ENCODE measurements at places on chromosomes 12 and 14.

DNA sequence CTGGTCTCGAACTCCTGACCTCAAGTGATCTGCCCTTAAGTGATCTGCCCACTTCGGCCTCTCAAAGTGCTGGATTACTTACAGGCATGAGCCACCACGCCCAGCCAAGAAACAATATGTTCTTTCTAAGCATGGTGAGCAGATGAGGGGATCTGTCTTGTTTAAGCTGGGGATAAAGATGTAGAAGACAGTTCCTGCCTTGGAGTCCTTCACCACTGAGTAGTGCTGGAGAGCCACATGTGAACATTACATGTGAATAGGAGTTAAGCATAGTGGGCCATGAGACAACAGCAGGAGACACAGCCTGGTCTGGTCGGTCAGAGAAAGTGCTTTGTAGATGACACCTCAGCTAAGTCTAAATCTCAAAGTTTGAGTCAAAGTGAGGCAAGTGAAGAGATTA is 26.0 kb downstream of the TMBIM6 start:
- DNase-seq = no peak

GRCh38 chr14:81179631-81180030 is 41.1 kb downstream of the GTF2A1 start:
- DNase-seq = no peak

GRCh38 chr14:78240567-78240966 is 70.4 kb downstream of the NRXN3 start:
- DNase-seq = no peak

GRCh38 chr12:132806857-132807256 is 21.8 kb downstream of the GOLGA3 start:
- no peak for DNase-seq

GRCh38 chr12:2117541-2117940 is 64.8 kb downstream of the CACNA1C start:
- no peak for DNase-seq

- no peak for DNase-seq
These were observed 73.3 kb downstream of the MOK start for GRCh38 chr14:102231476-102232347.

GRCh38 chr14:73786636-73787485 is 64.8 kb upstream of the PTGR2 start:
- DNase-seq = no peak

- DNase-seq = no peak
These were observed 25.9 kb downstream of the GPHB5 start for GRCh38 chr14:63292805-63293204.

- no peak for DNase-seq
These were observed 45.2 kb downstream of the FOXN3 start for GRCh38 chr14:89371585-89372511.

- DNase-seq = no peak
These were observed 526.5 kb downstream of the CCER1 start for GRCh38 chr12:90428465-90428864.

GRCh38 chr12:26704684-26705460 is 128.1 kb downstream of the ITPR2 start:
- no peak for DNase-seq

DNA sequence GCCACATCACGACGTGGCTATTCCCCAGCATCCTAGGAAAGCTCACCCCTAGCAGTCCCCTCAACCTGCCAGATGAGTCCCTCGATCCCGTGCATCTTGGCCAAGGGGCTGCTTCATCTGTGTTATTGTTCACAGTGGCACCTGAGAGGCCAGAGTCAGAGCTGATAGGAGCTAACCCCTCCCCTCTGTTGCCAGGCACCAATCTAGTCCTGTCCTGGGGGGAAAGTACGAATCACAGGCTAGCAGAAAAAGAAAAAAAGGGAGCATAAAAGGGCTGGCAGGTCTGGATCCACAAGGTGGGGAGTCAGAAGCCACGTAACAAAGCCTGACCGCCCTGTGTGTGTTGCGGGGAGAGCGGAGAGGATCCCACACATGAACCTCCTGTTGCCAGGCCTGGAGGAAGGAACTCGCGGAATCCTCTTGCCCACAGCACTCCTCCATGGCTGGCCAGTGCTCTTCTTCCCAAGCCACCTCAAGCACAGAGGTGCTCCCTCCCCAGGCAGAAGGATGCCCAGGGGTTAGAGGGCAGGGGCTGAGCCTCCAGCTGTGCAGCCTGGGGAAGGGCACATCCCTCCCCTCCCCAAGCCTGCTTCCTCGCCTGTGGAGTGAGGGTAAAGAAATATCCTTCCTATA is 91.8 kb downstream of the ITPK1 start:
- no peak for DNase-seq

DNA sequence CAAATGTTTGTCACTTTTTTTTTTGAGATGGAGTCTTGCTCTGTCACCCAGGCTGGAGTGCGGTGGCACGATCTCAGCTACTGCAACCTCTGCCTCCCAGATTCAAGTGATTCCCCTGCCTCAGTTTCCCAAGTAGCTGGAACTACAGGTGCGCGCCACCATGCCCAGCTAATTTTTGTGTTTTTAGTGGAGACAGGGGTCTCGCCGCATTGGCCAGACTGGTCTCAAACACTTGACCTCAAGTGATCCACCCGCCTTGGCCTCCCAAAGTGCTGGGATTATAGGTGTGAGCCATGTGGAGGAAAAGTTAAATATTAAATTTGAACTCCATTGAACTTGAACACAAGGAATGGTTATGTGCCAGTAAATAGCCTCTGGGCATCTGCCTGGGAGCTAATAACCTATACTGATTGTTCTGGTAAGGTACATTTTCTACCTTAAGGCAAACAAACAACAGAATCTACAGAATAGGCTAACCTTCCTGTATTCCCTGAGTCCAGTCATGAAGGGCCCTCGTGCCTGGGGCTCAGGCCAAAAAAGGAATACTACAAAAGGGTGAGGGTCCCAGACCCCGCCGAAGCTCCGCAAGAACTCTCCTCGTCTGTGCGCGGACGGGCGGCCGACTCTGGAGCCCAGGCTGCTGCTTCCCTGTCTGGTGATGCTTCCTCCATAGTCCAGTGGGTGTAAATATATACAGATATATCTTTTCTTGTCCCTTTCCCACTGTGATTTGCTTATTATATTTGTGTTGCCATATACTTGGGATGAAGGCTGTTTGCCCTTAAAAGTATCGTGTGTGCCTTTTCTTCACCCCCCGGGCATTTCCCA is 74.0 kb upstream of the EIF5 start:
- DNase-seq = no peak

DNA sequence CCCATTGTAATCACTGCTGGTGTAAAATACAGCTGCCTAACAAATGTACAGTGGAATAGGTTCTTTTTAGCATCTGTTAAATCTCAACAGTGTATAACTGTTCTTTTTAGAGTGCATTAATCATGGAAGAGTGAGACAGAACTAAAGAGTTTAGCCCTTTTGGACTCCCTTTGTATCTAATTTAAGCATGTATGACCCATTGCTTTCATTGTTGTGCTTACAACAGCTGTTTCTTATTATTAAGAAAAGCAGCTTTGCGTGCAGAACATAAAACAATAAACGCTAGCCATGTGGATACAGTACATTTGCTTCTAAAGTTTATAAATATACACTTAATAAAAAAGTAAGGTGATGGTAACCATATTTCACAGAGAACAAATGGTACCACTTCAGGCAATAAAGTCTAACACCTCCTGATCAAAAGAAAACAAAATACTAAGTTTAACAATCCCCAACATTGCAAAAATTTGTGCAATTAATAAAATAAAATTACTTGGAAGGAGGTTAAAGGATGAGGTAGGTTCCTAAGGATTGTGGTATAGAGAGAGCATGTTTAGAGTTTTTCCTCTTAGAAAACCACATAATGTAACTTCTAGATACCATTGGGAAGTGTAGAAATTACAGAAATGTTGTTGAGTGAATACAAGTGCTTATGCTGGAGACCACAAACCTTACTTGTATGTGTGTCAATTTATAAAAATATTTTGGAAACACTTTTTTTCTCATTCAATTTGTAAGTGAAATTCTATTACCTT is 448.7 kb downstream of the SLC6A15 start:
- DNase-seq = no peak

DNA sequence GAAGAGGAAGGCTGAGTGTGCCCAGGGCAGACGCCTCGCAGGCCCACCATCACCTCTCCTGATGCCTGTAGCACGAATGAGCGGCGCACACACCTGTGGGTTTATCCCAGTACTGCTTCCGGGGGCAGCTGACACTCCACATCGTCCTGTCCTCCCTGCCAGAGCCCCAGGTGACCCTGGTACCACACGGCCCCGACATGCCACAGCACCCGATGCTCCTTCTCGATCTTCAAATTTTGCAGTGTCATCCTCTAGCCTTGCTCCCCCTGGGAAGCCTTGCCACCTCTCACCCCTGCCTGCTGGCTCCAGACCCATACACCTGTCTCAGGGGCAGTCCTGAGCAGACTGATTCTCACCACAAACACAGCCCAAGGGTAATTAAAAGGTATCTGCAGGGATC is 40.6 kb downstream of the ANO2 start:
- no peak for DNase-seq

DNA sequence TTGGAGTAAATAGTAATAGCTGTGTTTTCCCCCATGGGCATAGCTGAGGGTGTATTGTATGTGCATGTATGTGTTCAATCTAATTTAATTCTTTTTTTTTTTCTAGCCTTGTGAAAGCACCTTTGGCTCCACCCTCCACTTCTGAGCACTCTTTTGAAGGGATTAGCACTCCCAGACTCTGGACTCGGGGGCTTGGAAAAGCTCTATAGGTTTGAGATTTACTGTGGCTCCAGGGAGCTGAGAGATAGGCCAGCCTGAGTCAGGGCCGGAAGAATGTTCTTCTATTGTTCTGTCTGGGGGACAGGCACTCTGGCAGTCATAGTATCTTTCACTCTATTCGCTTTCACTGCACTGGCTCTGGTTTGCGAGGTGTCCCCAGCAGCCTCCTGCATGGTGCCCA is 540.0 kb upstream of the TBX3 start:
- DNase-seq = no peak

GRCh38 chr14:61368114-61368710 is 46.8 kb downstream of the PRKCH start:
- no peak for DNase-seq

DNA sequence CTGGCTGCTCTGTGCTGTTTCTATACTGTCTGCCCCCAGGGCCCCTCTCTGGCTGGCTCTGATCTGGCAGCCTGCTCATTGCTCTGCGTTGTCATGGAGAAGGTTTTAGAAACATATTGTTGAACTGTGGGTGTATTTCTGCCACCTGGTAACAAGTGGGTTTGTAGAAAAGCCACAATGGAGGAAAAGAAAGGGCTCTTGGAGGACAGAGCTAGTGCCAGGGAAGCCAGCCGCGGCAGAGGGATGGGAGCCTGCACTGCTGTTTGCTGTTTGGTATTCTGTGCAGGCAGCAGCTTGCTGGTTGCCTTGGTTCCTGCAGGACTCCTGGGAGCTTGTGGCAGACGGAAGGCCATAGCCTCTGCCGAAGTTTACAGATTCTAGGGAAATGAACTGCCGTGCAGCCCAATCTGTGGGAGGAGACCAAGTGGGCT is 15.1 kb downstream of the CCDC177 start:
- DNase-seq = no peak

DNA sequence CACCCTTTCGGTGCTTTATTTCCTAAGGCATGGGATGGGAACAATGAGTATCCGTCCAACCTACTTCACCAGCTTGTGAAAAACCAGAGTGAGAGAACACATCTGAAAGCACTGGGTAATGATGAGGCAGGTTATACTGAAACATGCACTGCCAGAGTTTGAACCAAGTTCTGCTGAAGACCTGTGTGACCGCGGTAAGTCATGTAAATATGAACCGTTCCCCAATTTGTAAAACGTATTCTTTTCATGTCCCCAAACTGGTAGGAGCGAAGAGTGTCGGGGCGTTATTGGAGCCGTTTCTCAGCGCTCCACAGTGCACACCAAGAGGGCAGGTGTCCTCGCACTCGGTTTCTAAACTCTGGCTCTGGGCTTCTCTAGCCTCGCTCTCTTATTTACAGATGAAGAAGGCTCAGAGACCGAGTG is 788 bp upstream of the NGDN start:
- DNase-seq = no peak

GRCh38 chr14:53946404-53947093 is 10.1 kb downstream of the BMP4 start:
- peak; percentile 62 for DNase-seq

DNA sequence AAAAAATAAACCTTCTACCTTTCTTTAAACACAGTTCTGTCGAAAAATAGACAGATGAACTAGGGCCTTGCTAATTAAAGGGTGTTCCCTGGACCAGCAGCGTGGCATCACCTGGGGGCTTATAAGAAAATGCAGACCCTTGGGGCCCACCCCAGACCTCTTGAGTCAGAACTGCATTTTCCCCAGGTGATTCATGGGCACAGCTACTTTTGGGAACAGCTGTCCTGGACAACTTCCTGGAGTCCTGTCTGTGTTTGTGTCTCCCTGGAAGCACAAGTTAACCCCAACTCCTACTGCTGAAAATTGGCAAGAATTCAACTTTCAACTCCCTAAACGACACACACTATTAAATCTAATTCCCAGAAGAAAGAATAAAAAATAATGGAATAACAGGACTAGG is 17.8 kb downstream of the FBLN5 start:
- DNase-seq = no peak

DNA sequence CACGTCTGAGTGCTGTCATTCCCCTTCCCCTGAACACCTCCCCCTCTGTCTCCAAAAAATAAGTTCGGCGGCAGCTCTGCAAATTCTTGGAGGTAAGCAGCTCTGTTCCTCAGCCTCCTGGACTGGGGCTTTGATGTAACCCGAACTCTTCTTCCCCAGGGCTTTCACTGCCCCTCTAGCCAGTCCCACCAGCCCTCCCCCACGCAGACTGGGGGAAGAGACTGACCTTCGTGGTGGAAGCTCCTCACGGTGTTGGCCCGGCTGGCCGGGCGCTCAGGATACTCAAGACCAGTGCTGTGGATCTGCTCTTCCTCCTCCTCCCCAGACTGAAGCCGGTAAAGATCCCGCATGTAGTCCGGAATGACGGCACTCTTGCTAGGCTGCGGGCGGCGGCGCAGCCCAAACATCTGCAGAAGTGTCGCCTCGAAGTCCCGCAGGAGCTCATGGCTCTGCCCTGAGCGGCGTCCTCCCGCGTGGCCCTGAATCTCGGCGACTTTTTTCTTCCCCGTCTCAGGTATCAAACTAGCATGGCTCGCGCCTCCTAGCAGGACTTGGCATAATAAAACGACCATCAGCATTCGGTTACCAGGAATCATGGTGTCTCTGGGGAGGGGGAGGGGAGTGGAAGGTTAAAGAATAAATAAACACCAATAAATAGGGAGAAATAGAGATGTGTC is 4.9 kb downstream of the BMP4 start:
- no peak for DNase-seq

DNA sequence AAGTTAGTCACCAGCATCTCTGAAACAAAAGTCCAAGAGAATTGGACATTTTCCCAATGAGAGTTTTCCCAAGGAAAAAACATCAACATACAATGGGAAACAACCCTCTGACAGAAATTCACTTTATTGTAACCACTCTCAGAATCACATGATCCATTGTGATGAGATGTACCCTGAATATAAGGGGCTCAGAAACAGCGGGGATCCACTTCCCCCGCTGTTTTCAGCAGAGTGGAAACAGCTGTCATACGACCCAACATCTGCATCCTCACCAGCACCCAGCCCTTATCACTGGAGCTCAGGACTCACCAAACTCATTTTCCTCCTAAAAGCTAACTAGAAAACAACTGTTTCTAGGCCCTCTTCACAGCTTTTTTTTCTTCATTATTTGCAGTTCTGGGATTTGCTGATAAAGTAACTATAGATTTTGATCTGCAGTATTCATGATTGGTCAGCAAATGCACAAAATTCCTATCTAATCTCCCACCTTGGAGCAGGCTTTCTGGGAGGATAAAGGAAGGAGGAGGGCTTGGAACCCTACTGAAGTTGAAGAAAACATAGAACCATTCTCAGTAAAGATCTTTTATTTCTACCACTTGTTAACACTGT is 31.3 kb downstream of the CORO1C start:
- no peak for DNase-seq

Data from HuH-7.5 (cell line).